ENCODE measurements at places on chromosomes 3 and 15. TPM values are rescaled to one million over a fixed set of nuclear protein-coding genes. Genes with fewer than 3 reads are reported as not detected.

CPLX3 gene
- total RNA-seq, result not detected

XIRP1 gene
- total RNA-seq, result 0.09 TPM

ZNF501 gene
- 13.1 TPM for total RNA-seq

FNDC3B gene
- 53.0 TPM for total RNA-seq

SLC22A13 gene
- 0.45 TPM for total RNA-seq

SPINT1 gene
- total RNA-seq, result not detected
